Hypothalamus (tissue), 51 donors: ENCODE measurements at places on chromosomes 16 and 17.

DNA sequence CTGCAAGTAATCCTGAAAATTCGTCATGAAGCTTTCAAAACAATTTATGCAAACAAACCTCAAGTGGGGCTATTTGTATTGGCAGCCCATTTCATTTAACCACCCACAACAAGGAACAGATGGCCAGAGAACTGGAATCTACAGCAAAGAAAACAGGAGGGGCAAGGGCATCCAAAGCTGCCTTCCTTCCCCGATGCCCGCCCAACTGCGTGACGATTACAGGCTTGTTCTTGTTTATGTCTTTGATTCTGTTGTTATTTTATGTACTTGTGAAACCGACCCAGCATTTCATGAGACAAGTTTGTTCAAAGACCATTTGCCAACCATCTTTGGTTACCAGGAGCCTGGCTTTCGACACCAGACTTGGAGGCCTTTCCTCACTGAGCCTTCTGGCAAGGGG is 59.1 kb upstream of the IRX6 start:
- DNase-seq = no peak

DNA sequence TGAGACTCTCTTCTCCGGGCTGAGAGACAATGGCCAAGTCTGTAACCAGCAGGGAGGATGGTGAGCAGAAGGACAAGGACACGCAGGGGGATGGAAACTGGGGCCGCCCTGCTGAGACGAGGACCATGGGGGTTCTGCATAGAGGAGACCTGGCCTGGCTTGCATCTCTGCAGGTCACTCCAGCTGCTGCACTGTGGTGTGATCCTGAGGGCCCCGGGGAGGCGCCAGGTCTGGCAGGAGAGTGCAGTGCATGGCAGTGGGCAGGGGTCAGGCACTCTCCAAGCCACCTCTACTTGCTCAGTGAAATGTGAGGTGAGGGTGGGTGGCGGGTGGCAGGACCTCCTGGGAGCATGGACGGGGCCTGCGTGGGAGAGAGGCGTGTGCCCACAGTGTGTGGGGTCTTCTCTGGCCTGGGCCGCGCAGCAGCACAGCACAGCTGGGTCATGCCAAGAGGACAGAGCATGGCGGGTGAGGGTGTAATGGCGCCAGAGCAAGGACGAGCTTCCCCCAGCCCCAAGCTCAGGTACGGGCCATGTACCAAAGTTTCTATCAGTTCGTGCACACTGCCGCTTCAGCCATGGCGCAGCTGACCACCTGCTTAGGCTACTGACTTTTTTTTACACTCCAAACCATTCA is 43.1 kb downstream of the KLHDC4 start:
- DNase-seq = no peak

DNA sequence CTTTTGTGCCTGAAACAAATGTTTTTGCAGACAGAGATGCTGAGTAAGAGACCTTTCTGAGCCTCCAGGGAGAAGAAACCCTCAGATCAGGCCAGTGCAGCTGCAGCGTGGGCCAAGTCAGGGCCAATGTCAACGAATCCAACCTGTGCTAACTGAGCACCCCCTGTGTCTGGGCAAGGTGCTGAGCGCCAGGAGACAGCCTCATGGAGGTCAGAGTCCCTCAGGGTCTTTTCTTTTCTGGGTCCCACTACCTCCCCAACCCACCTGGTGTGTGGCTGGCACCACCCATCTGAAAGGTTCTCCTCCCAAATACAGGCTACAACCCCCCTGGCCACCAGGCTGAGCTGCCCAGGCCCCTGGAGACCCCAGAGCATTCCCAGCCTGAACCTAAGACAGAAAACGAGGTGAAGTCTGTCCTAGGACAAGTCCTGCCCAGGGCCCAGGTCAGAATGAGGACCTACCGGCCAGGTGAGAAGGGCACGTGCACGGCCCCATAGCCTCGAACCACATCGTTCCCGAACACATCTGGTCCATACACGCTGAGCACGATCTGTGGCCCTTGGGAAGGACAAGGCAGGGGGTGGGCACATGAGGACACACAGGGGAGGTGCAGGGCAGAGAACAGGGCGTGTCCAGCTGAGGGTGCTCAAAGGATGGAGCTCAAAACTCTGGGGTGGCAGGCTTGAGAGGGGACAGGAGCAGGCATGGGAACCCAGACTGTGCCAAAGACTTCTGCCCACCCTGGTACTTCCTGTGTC is 15.0 kb downstream of the B9D1 start:
- no peak for DNase-seq

GRCh38 chr16:81798311-81799137 is 19.4 kb downstream of the PLCG2 start:
- no peak for DNase-seq

- no peak for DNase-seq
Observed at GRCh38 chr17:48546137-48546923, 1.4 kb upstream of the HOXB2 start.

GRCh38 chr17:66799849-66800537 is 34.9 kb upstream of the CACNG5 start:
- DNase-seq = no peak

DNA sequence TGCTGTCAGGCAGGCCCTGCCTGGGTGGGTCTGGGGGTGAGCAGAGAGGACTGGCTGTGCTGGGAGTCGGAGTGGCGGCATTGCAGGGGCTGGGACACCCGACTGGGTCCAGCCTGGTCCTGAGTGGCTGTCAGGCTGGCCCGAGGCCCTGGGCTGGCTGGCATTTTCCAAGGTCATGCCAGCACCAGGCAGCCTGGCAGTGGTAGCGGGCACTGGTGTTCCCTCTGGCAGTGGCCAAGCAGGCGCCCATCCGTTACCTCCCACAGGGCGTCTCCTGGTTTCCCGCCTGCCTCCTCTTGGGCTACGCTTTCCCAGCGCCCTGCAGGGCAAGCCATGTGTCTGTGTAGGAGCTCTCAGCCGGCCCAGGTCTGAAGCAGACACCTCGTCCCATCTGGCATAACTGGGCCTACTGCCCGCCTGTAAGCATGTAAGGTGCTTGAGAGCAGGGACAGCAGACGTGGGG is 5.7 kb upstream of the PKMYT1 start:
- no peak for DNase-seq

DNA sequence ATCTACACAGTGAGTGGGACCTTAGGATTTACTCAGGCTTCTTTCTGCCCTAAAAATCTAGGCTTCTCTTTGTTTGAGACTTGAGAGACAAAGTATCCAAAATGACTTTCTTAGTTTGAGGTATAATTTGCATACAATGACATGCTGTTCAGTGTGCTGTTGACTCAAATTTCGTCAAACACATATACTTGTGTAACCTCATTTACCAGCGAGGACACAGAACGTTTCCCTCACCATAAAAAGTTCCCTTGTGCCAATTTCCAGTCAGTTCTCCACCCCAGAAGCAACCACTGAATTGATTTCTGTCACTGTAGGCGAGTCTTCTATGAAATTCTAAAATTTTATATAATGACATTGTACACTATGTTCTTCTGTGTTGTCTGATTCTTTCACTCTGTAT is 68.0 kb upstream of the MAF start:
- DNase-seq = no peak

DNA sequence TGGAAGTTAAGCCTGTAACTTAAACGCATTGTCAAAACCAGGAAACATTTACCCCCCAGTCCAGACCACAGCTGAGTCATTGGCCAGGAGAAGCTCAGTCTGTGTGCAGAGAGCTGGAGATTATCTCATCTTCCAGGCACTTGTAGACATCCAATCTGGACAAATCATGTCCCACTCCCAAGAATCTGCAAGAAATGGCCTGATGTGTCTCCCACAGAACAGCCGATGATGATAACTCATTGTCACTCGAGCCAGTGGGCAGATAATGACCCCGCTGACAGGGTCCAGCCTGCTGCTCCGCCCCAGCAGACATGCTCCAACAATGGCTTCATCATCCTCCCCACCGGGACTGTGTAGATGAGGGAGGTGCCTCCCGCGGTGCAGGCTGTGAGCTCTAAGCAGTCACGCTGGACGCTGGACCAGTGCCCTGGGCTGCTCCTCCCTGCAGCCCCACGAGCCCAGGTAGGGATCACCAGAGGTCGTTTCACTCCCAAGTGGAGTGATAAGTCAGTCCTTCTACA is 322.5 kb downstream of the C16orf95 start:
- DNase-seq = no peak

GRCh38 chr16:85923153-85924021 is 24.4 kb downstream of the IRF8 start:
- DNase-seq = no peak

DNA sequence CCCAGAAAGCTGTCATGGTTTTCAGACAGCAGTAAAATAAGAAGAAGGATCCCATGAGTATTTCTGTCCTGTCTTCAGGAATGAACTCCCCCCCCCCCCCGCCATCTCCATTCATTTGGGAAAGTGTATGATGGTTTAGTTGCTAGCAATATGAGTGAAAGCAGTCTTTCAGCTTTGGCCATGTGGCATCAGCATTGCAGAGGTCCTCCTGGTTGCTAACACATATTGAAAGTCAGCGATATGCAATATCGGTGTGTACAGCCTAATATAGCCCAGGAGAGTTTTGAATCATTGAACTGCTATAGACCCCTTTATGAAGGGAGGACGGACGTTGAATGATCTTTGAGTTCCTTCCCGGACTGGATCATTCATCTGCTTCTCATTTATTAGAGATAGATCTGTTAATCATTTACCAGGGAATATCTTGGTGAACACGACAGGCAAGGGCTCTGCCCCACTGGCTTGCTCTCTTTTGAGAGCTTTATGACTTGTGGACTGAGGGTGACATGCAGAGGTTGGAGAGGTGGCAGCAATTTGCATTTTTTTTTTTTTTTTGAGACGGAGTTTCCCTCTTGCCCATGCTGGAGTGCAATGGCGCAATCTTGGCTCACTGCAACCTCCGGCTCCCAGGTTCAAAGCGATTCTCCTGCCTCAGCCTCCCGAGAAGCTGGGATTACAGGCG is 25.2 kb downstream of the DEF8 start:
- DNase-seq = no peak

GRCh38 chr17:17820463-17821158 is 16.2 kb downstream of the SREBF1 start:
- DNase-seq = no peak

DNA sequence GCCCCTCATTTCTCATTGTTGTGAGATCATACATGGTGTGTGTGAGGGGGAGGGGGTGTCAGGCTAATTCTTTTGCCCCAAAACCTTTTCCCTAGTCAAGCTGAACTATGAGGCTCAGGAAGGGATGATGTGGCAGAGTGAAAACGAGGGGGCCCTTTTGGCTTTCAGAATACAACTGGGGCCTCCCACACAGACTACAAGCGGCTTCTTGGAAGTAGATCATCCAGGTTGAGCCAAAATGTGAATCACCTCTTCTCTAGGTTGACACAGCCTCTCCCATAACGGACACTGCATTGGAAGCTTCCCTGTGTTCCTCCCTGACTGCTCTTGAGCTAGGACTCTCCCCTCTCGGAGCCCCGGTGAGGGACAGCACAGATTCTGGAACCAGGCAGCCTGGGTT is 2.3 kb upstream of the ALKBH5 start:
- DNase-seq = no peak

- DNase-seq = no peak
Observed at GRCh38 chr17:42111265-42111636, 1.3 kb downstream of the DHX58 start.
